ENCODE measurements at places on chromosomes 4 and X.
A peak's percentile ranks its signal among the peaks of the same experiment; 100 is the strongest.

DNA sequence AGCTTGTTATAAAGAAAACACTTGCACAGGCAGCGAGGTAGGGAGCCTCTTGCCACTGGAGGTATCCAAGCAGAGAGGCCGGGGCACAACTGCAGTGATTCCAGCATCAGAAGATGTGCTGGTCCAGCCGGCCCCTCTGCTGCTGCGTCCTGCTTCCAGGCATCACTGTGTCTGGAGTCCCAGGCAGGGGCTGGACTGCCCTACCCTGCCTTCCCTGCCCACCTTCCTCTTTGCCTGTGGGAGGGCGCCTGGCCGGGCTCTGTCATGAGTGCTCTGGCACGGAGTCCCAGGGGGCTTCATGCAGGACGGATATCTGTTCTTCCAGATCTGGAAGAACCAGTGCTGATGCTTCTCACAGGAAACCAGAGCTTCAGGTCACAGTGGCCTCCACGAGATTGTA, 187.6 kb upstream of the PSAPL1 start:
- DNase-seq, result no peak

- DNase-seq, result no peak
These were observed 39.6 kb upstream of the PDLIM5 start for GRCh38 chr4:94412019-94412657.

GRCh38 chrX:150874448-150874847, 24.0 kb downstream of the CD99L2 start:
- DNase-seq, result no peak

GRCh38 chr4:177441803-177442622, at the start of gene AGA:
Gene AGA, minus strand, starts transcription at chr4:177442437. Its CDS starts 62 bp downstream, at chr4:177442375.
- DNase-seq, result peak; percentile 95

DNA sequence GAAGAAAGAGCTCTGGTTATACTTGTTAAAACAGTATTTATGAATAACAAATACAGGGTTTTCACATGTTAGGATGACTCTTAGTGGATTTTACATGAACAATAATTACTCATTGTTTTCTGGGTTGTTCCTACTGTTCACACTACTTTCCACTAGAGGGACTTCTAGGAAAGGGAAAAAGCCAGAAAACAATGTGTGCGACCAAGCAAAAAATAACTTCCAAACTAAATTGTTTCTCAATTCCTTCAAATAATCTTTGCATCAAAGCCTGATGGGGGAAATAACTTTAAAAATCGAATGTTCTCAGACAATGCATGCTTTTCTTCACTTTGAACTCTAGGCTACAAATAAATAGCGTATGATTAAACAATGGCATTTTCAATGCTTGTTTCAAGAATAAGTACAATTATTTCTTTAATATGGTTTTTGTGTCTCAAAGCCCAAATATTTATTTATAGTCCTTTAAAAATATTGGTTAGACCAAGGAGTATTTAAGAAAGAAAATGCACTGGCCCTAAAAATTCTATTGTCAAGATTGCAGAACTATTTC, 72.1 kb upstream of the ETNPPL start:
- DNase-seq, result peak; percentile 4

GRCh38 chr4:182369211-182369610, 126.0 kb downstream of the TENM3 start:
- DNase-seq, result no peak

GRCh38 chr4:38560768-38561558, 103.0 kb upstream of the KLF3 start:
- peak; percentile 68 for DNase-seq

GRCh38 chr4:2949782-2950125, 13.5 kb downstream of the NOP14 start:
- no peak for DNase-seq

GRCh38 chr4:94430406-94430805, 21.3 kb upstream of the PDLIM5 start:
- DNase-seq, result no peak

DNA sequence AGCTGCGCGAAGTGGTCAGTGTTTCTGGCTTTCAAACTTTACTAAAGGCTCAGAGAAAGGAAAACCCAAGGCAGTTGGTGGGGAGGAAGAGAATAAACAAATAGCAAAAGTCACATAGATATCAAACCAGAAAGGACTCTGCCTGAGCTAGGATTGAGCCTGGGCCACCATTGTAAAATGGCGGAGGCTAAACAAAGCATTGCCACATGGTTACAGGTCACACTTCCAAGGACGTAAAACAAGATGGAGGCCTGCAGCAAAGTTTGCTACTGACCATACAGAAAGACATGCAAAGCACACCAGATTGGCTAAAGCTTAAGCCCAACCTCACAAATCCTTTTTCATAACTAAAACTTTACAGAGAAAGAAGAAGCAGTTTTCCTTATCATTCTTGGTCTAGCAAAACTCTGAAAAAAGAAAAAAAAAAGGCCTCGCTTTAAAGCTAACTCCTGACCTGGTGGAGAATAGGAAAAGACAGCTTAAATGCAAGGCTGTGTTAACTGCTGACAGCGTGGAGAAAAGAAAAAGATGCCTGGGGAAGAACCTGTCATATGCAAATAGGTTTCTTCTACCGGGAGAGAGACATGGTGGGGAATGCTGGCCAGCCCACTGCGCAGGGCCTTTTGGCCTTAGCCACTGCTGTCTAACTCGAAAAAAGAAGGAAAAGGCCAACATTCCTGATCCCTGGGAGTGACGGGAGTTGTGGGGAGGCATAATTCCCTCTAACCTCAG, 81.8 kb upstream of the SMARCA5 start:
- no peak for DNase-seq

GRCh38 chrX:5771441-5771840, 457.2 kb downstream of the NLGN4X start:
- DNase-seq, result no peak

GRCh38 chrX:10698318-10698640, 77.9 kb upstream of the MID1 start:
- no peak for DNase-seq

GRCh38 chr4:151770154-151770553, 9.3 kb upstream of the GATB start:
- no peak for DNase-seq

GRCh38 chrX:136954930-136955329, 74.4 kb upstream of the RBMX start:
- DNase-seq, result no peak

DNA sequence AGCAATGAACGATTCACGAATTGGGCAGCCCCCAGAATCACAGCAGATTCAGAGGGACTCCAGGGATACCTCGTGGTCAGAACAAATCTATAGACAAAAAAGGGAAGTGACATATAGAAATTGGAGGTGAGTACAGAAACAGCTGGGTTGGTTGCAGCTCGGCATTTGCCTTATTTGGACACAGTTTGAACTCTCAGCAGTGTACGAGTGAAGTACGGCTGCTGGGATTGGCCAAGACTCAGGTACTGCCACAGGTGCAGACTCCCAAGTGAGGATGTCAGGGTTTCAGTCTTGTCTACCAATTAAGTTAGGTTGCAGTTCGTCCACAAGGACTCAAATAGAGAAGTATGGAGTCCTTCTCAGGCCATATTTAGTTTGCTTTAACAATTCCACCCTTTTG, 28.2 kb downstream of the HTT-AS start:
- DNase-seq, result no peak

GRCh38 chr4:48047421-48047844, 30.9 kb downstream of the NIPAL1 start:
- peak; percentile 65 for DNase-seq

- DNase-seq, result no peak
These were observed 45.9 kb upstream of the PGM2 start for GRCh38 chr4:37780444-37781130.

DNA sequence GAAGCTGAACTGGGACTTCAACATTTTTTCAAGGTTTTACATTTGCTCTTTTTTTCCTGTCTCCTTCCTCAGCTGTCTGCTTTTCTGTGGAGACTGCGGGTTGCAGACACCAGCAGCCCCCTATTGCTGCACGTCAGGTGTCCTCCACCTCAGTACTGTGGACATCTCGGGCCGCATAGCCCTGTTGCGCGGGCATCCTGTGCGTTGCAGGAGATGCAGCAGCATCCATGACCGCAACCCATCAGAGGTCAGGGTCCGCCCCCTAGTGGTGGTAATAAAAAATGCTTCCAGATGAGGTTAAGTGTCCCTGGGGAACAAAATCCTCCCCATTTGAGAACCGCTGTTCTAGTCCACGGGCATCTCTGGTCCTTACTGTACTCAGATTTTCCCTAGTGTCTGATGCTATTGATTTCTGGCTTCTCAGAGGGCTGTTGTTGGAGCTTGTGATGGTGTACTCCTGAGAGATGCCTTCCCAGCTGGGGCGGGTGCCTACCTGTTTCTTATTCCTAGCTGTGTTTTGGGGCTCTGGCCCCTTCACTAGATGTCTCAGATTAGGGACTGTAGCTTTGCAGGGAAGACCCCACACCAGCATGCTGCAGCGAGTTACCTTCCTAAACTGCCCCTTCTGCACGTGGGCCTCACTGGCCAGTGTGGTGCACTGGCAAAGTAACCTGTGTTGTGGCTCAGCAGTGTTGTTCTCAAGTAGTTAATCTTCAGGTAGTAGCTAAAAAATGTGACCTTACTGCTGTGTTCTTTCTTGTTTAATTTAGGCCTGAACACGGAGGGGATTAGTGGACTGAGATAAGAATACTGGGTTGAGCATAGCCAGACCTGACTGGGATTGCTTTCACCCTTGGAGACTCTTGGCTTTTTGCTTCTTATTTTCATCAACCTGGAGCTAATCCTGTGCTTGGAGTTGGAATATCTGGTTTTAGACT, 28.2 kb downstream of the NSD2 start:
- peak; percentile 81 for DNase-seq

- DNase-seq, result no peak
These were observed 153.6 kb upstream of the EDNRA start for GRCh38 chr4:147327322-147327721.

DNA sequence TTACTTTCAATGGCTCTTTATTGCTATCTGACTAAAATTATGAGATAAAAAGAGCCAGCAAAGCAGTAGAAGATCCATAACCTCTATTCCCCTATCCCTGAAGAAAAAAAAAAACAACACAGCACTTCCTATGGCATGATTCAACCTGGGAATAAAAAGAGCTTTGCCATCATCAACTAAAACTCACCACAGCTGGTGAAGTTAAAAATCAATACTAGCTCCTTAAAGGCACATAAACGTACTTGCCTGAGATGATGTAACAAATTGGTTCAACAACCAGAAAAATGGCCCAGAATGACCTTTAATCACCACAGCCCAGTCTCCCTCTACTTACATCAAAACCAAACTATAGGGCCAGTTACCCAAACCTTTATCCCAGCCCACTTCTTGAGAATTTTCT, 153.8 kb downstream of the MAML3 start:
- no peak for DNase-seq

DNA sequence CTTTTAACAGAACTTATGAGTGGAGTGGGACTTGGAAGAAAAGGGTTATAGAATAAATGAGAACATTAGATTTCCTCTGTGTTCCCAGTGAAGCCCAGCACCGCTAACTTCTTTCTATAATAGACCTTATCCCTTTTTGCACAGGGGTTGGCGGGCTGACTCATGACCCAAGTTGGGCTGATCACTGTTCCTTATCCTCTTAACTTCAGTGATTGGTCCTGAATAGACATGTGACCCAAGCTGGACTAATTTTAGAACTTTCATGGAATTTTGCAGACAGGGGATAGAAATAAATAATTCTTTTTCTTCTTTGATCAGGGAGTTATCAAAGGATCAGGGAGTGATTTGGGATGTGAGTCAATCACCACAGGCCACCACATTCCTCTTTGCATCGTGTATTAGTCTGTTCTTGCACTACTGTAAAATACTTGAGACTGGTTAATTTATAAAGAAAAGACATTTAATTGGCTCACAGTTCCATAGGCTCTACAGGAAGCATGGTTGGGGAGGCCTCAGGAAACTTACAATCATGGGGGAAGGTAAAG, 75.9 kb downstream of the UCHL1 start:
- DNase-seq, result no peak

- no peak for DNase-seq
These were observed 52.0 kb downstream of the HMX1 start for GRCh38 chr4:8819473-8820177.

GRCh38 chr4:77994194-77994721, 62.9 kb upstream of the FRAS1 start:
- DNase-seq, result peak; percentile 36

- DNase-seq, result peak; percentile 82
These were observed 41.1 kb upstream of the WDR1 start for GRCh38 chr4:10157478-10158332.

Measured in GM20000 (cell line).